ENCODE measurements at places on chromosomes 16 and 17.
A peak's percentile ranks its signal among the peaks of the same experiment; 100 is the strongest.

DNA sequence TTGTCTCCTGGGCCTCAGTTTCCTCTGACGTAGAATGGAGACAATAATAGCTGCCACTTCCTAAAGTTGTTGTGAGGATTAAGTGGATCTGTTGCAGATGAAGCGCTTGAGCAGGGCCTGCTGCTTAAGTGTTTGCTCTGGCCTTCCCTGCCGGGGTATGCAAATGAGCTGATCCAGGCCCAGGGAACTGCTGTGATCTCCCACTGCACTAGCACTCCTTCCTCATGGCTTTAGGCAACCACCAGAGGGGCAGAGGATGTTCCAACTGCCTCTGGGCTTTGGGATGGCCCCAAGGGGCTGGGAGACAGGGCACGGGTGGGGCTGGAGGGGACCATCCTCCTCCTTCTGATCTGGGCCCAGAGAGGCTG, 6.2 kb downstream of the SBK1 start:
- peak; percentile 74 for DNase-seq

DNA sequence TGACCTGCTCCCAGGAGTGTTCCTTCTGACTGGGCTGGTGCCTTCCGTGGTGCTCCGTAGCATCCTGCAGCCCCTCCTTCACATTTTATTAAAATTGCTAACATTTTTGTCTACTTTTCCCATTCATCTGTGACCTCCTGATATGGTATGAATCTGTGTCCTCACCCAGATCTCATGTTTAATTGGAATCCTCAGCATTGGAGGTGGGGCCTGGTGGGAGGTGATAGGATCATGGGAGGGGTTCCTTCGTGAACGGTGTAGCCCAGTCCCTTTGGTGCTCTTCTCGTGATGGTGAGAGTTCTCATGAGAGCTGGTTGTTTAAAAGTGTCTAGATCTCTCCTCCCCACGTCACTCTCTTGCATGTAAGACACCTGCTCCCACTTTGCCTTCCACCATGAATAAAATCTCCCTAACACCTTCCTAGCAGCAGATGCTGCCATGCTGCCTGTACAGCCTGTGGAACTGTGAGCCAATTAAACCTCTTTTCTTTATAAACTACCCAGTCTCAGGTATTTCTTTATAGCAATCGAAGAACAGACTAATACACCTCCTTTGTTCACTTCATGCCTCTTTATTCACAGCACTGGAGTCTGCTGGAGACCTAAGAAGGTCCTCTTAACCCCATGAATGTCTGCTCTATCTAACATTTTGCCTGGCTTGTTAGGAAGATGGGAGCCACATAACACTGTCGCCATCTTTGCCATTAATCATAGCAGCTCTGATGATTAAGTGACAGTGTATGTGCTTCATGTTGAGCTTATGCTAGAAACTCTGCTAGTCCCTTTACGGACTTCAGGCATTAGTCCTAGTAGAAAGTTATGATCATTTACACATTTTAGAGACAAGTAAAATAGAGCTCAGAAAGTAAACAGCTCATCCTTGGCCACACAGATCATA, 377.7 kb upstream of the MAF start:
- DNase-seq, result no peak

DNA sequence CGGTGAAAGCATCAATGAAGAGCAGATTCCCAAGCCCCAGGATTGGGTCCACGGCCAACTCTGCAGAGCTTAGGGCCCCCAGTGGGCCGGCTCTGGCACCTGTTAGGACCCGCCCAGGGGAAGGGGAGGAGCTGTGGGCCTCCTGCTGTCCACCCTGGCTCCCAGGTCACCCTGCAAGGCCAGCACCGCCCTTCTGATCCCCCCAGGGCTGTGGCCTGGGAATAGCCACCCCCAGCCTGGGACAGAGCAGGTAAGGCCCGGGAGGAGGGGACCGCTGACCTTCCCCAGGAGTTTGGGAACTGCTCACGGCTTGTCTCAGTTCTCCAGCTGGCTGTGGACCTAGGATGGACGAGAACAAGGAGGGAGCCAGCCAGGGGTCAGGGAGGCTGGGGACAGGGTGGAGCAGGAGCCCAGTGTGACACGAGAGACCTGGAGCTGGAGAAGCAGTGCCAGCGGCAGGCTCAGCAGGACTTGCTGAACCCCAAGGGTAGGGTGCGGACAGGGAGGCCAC, 39.3 kb upstream of the SLC38A10 start:
- DNase-seq, result no peak

DNA sequence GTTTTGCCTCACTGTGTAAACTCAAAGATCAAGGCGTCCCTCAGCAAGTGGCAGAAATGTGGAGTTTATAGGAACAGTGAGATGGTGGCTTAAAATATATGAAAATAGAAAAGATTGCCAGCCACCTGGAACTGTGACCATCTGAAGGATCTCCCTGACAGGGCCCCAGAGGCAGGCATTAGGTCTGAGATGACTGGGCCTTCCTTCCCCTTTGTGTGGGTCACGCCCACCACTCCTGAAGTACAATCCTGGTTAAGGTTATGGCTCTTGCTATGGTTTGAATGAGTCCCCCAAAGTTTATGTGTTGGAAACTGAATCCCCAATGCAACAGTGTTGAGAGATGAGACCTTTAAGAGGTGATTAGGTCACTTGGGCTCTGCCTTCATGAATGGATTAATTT, 6.4 kb downstream of the ST6GALNAC2 start:
- DNase-seq, result no peak

- DNase-seq, result peak; percentile 53
These were observed 4.3 kb upstream of the PABPN1L start for GRCh38 chr16:88870608-88871348.

DNA sequence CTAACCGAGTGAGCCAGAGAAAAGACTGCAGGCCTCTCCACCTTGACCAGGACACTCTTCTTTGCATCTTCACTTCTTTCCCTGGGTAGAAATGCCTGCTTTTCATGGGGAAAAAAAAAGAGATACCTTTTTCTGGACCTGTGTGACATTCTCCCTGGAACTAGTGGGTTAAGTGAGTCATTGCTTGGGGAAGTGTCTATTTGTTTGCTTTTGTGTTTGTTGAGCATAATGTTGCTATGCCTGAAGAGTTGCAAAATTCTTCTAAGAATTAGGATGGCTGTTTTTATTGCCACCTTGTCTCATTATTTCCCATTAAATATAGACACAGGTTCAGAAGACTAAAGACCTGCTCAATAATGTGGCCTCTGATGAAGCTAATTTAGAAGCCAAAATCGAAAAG, 18.8 kb downstream of the CLUAP1 start:
- DNase-seq, result no peak

DNA sequence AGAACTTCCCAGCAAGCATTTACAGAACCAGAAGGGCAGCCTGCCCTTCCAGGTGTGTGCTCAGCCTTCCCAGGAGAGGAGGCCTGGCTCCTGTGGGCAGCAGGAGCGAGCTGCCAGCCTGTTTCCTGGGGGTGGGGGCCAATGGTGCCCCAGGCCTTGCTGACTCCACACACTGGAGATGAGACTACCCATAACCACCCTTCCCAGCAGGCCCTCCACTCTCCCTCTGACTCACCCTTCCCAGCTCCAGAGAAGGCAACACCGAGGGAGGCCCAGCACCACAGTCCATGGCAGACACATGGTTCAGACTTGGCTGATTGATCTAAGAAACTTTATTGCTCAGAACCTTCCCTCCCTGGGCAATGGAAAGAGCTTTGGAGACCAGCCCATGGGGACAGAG, 1.8 kb upstream of the PRSS53 start:
- DNase-seq, result no peak

- no peak for DNase-seq
These were observed 38.2 kb upstream of the ARL6IP1 start for GRCh38 chr16:18839555-18839954.

GRCh38 chr16:1090620-1091587, 5.1 kb downstream of the C1QTNF8 start:
- DNase-seq, result no peak

GRCh38 chr16:71359431-71359830, 908 bp downstream of the CALB2 start:
- no peak for DNase-seq

GRCh38 chr16:2949705-2950352, 14.2 kb upstream of the KREMEN2 start:
- DNase-seq, result no peak

DNA sequence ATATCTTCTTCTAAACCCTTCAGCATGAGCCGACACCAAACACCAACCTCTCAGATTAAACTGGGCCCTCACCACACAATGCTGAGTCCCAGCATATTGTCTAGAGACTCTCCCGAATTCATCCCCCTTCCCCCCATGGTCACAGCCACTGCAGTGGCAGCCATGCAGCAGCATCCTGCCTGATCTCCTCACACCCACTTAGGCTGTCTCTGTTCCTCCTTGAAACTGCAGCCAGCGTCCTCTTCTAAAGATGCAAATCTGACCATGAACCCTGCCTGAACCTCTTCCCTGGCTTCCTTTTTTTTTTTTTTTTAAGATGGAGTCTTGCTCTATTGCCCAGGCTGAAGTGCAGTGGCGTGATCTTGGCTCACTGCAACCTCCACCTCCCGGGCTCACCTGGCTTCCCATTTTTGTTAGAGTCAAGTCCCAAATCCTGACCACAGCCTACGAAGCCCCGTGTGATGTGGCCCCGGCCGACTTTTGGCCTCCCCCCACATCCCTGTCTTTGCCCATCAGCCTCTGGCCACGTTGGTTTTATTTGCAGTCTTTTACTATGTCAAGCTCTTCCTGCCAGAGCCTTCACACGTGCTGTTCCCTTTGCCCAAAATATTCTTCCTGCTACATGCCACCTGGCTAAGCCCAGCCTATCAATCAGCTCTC, 2.8 kb downstream of the FA2H start:
- DNase-seq, result no peak

GRCh38 chr17:27492470-27492869, 36.2 kb downstream of the KSR1 start:
- DNase-seq, result peak; percentile 55

- DNase-seq, result peak; percentile 78
These were observed 95.7 kb downstream of the ABCC6 start for GRCh38 chr16:16127469-16128116.

DNA sequence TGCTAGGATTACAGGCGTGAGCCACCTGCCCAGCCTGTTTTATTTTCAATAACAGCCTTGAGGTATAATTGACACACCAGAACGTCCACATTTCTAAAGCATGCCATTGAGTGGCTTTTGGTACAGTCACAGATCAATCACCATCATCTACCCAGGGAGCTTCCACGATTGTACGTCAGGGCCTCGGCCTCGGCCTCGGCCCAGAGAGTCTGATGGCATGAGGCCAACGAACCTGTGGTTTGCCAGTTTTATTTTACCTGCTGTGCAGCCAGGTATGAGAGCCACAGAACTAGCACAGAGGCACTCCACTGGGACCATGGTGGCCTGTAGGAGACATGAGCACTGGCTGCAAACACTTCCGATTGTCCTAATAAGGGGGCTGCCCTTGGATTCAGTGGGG, 8.3 kb downstream of the UBALD1 start:
- no peak for DNase-seq

DNA sequence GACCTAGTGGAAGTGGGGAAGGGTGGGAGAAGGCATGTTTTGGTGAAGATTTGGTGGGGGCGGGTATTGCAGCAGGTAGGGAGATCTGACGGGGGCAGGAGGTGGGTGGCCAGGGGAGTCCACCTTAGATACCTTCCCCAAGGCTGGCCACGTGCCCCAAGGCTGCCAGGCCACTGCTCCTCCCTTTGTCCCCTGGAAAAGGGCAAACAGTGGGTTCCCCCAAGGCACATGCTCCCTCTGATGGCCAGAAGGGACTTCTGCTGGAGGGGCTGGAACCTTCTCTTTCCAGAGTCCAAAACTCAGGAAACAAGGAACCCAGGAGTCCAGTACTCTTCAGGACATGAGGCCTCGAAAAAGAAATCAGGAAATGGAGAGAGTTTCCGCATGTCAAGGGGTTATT, 6.2 kb upstream of the PSMD3 start:
- no peak for DNase-seq

- DNase-seq, result no peak
These were observed 5.8 kb downstream of the PFAS start for GRCh38 chr17:8254881-8255280.

GRCh38 chr17:1730326-1731193, 6.1 kb downstream of the WDR81 start:
- peak; percentile 85 for DNase-seq

- no peak for DNase-seq
These were observed 20.5 kb downstream of the DEXI start for GRCh38 chr16:10921536-10922327.

- no peak for DNase-seq
These were observed 11.6 kb downstream of the CES2 start for GRCh38 chr16:66946974-66947301.

DNA sequence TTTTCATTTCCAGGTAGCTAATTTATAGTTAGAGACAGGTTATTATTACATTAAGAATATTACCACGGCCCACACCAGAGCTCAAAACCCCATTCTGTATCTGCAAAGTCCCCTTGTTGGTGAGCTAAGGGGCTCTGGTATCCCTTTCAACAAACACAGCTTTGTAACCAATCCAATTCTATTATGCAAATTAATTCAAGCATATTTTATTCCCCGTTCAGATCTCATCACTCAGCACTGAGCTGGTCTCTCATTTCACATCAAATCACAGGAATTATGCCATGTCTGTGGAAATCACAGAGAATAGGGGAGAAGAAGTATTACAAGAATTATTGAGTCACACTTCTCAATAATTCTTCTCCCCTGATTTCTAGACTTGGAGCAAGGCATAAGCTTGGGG, 111.7 kb downstream of the CDH11 start:
- DNase-seq, result no peak

GRCh38 chr16:16133943-16134604, 89.2 kb downstream of the ABCC6 start:
- no peak for DNase-seq

DNA sequence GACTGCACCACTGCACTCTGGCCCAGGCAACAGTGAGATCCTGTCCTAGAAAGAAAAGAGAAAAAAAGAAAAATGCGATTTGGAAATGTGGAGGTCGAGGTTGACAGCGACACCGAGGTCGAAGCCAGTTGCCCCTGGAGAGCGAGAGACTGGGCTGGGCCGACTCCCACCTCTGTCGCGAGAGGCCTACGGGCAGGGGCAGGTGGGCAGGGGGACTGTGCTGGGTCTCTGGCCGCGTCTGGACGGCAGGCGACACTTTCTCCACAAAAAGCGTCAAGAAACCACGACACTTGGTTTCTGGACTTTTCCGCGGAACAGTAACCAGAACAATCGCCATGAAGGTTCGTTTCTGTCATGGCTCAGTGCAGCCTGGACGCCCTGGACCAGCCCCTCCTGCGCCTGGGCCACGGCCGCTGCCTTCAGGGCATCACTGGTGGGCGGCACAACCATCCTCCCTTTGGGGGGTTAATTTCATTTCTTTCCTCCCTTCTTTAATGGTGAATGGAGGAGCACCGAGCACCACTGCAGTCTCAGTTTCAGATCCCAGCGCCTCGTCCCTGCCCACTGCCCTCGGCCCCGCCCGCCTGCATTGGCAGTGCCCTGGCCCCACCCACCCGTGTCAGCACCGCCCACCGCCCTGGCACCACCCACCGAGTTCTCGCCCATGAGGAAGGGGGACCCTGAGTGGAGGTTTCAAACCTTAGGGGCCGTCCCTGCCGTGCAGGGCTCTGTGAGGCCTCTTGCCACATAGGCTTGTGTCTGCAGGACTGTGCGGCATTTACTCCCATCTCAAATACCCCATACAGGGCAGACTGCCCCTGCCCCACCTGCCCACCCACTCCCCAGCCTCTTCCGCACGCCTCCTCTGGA, 18.5 kb upstream of the CDH15 start:
- DNase-seq, result no peak
